Activated naive CD8-positive, alpha-beta T cell treated with anti-CD3 and anti-CD28 coated beads, Interleukin-2, amount 50 U/mL, for 24 hours (primary cell): ENCODE measurements at places on chromosomes 3 and 15.

DNA sequence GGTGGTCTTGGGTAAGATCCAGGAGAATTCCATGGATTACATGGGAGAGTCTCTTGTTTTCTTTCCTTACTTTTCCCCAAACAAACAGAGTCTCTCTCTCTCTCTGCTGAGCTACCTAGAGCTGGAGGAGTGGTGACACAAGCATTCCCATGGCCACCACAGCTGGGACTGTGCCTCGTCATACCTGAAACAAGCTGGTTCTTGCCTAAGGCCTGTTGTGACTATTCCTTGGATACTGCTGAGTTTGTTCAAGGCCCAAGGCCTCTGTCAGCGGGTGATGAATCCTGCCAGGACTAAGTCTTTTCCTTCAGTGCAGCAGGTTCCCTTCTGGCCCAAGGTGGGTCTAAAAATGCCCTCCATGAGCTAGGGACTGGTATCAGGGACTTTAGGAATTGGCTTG, 378.1 kb upstream of the ZNF385D start:
- no peak overlapping the region for H3K4me3 ChIP-seq
- H3K27ac ChIP-seq = no peak overlapping the region
- H3K4me1 ChIP-seq = no peaks in the 10 kb centered on the region
- no peaks in the 10 kb centered on the region for H3K27me3 ChIP-seq
- DNase-seq = no peak
- H3K36me3 ChIP-seq = no peaks in the 10 kb centered on the region

DNA sequence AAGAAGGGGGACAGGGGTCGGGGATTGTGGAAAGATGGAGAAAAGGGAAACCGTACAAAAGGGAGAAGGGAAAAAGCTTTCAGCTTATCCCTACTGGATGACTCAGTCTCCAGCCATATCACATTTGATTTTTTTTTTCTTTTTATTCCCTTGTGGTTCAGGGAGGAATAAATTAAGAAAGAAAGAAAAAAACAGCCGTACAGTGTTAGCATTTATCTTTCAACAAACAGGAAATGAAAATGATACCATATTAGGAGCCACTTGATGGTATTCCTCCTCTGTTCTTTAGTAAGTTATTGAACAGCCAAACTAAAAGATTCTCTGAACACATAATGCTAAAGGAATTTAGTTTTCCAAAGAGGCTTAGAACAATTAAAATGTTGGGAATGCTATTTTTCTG, 594.4 kb downstream of the FOXP1 start:
- peaks cover 83% of the 10 kb centered on the region for H3K36me3 ChIP-seq
- H3K27me3 ChIP-seq = no peaks in the 10 kb centered on the region
- peaks cover 67% of the 10 kb centered on the region for H3K4me1 ChIP-seq
- no peak overlapping the region for H3K4me3 ChIP-seq
- no peak for DNase-seq

- no peak overlapping the region for H3K27ac ChIP-seq
- H3K4me3 ChIP-seq = no peak overlapping the region
- no peak for DNase-seq
- H3K27me3 ChIP-seq = no peaks in the 10 kb centered on the region
These were observed 423.6 kb upstream of the ARL6 start for GRCh38 chr3:97340940-97341339.

DNA sequence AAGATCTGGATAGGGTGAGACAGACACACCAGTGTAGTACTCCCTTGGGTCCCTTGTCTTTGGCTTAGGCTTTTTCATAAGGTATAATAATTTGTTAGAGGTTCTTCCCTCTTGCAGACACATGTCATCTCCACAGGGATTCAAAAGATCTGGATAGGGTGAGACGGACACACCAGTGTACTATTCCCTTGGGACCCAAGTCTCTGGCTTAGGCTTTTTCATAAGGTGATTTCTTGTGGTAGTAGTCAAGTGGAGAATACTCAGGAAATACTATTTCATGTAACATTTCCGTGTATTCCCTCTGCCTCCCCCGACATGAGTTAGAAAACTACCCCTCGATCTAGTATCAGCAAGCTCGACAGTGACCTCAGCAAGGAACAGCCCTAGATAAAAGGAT, 954 bp upstream of the MAPKBP1 start:
- DNase-seq = no peak
- H3K4me1 ChIP-seq = peaks cover 50% of the 10 kb centered on the region
- no peaks in the 10 kb centered on the region for H3K36me3 ChIP-seq
- no peaks in the 10 kb centered on the region for H3K27me3 ChIP-seq
- H3K4me3 ChIP-seq = peak overlapping the region; percentile 86

- H3K36me3 ChIP-seq = no peaks in the 10 kb centered on the region
- DNase-seq = no peak
- no peaks in the 10 kb centered on the region for H3K27me3 ChIP-seq
These were observed 6.1 kb downstream of the OR5H1 start for GRCh38 chr3:98136631-98137030.

GRCh38 chr15:100429116-100429728, 87.4 kb upstream of the ADAMTS17 start:
- H3K4me1 ChIP-seq = no peaks in the 10 kb centered on the region
- no peak overlapping the region for H3K4me3 ChIP-seq
- H3K27ac ChIP-seq = no peak overlapping the region
- DNase-seq = no peak

- no peak for DNase-seq
- H3K4me3 ChIP-seq = no peak overlapping the region
- no peak overlapping the region for H3K27ac ChIP-seq
- H3K27me3 ChIP-seq = peaks cover 2% of the 10 kb centered on the region
These were observed 61.7 kb upstream of the GLCE start for GRCh38 chr15:69098771-69099170.

DNA sequence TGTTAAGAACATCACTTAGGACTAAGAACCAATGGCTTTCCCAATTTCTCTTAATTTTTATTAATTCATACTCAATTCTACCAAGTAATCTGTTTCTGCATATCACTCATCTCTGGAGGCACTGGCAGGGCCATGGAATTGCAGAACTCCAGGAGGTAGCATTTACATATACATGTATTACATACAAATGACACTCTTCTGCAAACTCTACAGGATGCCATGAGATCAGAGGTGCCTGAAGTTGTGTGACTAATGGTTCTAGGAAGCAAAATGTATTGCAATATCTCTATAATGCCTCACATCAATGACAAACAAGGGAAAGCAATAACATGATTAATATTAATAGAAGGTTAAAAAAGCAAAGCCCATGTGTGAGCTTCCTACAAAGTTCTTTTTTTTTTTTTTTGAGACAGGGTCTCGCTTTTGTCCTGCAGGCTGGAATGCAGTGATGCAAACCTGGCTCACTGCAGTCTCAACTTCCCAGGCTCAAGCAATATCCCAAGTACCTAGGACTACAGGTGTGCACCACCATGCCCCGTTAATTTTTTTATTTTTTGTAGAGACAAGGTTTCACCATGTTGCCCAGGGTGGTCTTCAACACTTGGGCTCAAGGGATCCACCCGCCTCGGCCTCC, 33.0 kb downstream of the DENND6A start:
- no peak for DNase-seq
- no peak overlapping the region for H3K27ac ChIP-seq
- H3K4me3 ChIP-seq = no peak overlapping the region
- H3K27me3 ChIP-seq = no peaks in the 10 kb centered on the region
- H3K36me3 ChIP-seq = peaks cover 10% of the 10 kb centered on the region
- no peaks in the 10 kb centered on the region for H3K4me1 ChIP-seq

DNA sequence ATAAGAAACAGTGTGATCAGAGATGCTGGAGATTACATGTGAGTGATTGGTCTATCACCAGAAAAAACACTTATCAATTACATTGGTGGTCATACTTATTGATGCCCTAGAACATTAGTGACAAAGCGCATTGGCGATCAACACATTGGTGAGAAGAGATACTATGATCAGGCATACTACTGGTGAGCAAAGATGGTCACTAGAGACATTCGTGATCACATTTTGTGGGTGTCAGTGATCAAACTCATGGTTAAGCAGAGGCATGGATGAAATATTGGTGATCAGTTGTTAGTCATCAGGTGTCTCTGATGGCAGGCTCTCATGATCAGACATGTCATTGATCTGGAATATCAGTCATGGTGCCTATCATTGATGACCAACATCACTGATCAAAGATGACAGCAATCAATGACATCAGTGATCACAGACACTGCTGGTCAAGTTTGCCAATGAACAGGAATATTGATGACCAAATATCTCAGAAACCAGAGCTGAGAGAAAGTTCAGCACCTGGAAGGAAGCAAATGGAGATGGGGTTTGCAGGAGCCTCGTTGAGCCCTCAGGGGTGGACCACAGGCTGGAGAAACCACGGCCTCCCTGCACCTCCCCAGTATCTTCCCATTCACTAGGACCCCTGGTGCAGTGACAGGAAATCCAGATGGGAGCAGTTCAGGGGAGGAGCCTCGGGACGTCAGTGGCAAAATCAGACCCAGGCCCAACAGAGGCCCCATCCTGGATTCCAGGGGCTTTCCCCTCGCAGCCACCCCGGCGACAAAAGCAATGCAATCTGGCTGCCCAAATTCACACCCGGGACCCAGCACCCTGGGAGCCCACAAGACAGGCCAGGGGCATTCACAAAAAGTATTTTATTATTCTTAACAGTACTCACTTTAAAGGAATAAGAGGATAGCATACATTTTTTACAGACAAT, 12.2 kb upstream of the DNAJB8 start:
- H3K4me3 ChIP-seq = no peak overlapping the region
- no peak for DNase-seq
- H3K27ac ChIP-seq = no peak overlapping the region
- peaks cover 13% of the 10 kb centered on the region for H3K4me1 ChIP-seq
- peaks cover 47% of the 10 kb centered on the region for H3K27me3 ChIP-seq

GRCh38 chr3:46349484-46350261, 4.2 kb upstream of the CCR2 start:
- DNase-seq = no peak
- H3K27me3 ChIP-seq = peaks cover 17% of the 10 kb centered on the region
- H3K36me3 ChIP-seq = peaks cover 2% of the 10 kb centered on the region

DNA sequence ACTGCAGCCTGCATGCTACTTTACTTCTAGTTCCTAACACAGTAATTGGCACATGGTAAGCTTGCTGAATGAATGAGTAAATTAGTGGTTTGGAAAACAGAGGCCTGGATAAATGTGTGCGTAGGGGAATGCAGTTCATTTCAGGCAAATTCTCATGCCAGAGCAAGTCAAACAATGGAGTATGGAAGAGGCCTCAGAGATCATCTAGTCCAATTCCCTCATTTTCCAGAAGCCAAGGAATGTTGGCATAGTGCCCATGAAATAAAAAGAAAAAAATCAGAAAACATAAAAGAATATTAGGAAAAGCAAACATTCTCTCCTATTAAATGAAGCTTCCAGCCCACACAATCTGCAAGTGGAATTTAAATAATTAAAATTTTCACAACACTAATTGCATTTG, 92.4 kb downstream of the MB21D2 start:
- peaks cover 14% of the 10 kb centered on the region for H3K4me1 ChIP-seq
- H3K36me3 ChIP-seq = peaks cover 2% of the 10 kb centered on the region
- DNase-seq = no peak
- no peak overlapping the region for H3K27ac ChIP-seq

GRCh38 chr3:112881891-112882290, 35.2 kb upstream of the CD200R1L start:
- no peak for DNase-seq
- no peak overlapping the region for H3K27ac ChIP-seq
- no peaks in the 10 kb centered on the region for H3K36me3 ChIP-seq
- no peaks in the 10 kb centered on the region for H3K4me1 ChIP-seq
- H3K27me3 ChIP-seq = no peaks in the 10 kb centered on the region

- no peak overlapping the region for H3K4me3 ChIP-seq
- H3K4me1 ChIP-seq = no peaks in the 10 kb centered on the region
- DNase-seq = no peak
- no peak overlapping the region for H3K27ac ChIP-seq
- no peaks in the 10 kb centered on the region for H3K36me3 ChIP-seq
These were observed 109.0 kb upstream of the UNC13C start for GRCh38 chr15:53869044-53869805.

GRCh38 chr3:30520699-30521098, 85.7 kb upstream of the TGFBR2 start:
- no peak for DNase-seq
- H3K27ac ChIP-seq = no peak overlapping the region
- H3K27me3 ChIP-seq = no peaks in the 10 kb centered on the region
- peaks cover 14% of the 10 kb centered on the region for H3K4me1 ChIP-seq
- H3K36me3 ChIP-seq = no peaks in the 10 kb centered on the region
- no peak overlapping the region for H3K4me3 ChIP-seq

- H3K36me3 ChIP-seq = no peaks in the 10 kb centered on the region
- H3K27me3 ChIP-seq = no peaks in the 10 kb centered on the region
These were observed 110.2 kb downstream of the RORA start for GRCh38 chr15:61118885-61119284.
